Stimulated activated CD8-positive, alpha-beta memory T cell treated with anti-CD3 and anti-CD28 coated beads, Interleukin-7, amount 100 ng/mL, for 48 hours (primary cell): ENCODE measurements at places on chromosomes 11 and 22.

DNA sequence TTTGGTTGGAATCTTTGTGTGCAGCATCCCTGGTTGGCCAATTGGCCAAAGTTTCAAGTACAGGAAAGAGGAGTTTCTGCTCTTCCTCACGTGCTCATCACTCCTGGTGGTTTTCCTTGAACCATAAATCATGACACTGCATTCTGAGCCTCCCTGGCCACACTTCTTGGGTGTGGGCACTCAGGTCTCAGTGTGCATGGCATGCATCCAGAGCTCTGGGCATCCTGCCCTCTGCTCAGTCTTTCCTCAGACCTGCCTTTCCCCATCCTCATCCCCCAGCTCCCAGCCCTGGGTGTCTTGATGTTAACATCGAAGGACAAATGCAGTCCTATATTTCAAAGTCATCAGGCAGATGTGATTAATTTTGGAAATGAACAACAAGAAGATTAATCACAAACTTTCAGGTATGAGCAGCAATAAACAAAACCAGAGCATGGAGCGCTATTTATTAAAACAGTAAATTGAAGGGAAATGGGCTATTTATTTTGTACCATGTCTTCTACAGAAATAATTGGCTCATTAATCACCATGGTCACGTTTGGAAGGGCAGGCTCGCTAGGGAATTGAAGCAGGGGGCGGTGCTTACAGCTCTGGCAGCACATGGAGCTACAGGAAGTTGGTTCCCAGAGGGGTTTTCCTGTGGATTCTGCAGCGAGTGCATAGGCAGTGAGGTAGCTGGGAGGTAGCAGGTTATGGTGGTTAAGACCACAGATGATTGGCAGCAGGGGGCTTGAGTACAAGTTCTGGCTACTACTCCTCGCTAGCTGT is 89.6 kb downstream of the CSNK2A3 start:
- DNase-seq, result no peak

DNA sequence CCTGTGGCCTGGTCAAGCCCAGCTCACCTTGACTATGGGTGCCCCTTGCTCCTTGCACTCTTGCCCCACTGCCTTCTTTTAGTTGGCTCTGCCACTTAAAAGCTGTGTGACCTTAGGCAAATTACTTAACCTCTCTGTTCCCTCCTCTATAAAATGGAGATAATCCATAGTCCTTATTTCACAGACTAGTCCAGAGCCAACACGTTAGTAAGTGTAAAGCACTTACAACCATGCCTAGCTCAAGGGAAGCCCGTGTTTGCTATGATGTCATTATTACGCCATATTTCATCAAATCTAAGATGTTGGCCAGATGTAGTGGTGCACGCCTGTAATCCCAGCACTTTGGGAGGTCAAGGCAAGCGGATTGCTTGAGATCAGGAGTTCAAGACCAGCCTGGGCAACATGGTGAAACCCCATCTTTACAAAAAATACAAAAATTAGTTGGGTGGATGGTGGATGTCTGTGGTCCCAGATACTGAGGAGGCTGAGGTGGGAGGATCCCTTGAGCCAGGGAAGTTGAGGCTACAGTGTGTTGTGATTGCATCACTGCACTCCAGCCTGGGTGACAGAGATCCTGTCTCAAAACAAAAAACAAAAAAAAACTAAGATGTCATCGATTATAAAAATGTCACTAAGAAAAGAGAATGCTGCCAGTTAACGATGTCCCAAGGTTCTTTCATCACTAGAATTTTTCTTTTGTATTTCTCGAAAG is 2.3 kb upstream of the CCDC88B start:
- no peak for DNase-seq

DNA sequence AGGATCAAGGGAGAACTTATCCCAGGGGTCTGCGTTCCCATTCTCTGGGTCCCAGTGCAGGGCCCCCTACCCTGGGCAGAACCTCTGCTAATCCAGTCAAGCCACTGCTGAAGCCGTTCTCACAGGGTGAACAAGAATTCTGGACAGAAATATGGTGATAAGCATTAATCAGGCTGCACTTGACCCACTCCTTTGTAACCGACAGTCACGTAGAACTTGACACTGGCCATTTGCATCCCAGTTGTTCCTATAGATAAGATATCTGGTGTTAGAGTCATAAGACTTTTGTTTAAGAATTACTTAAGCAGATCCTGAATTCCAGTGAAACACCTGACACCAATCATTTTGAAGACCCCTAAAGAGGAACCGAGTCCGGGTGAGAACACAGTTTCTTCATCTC is 107.5 kb upstream of the THY1 start:
- DNase-seq, result no peak

DNA sequence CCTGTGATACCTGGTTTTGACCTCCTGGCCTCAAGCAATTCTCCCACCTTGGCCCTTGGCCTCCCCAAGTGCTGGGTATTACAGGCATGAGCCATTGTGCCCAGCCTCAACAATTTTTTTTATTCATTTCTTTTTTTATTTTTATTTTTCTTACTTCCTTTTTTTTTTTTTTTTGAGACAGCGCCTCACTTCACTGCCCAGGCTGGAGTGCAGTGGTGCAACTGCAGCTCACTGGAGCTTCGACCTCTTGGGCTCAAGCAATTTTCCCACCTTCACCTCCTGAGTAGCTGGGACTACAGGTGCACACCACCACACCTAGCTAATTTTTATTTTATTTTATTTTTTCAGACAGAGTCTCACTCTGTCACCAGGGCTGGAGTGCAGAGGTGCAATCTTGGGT is 25.5 kb upstream of the CECR2 start:
- no peak for DNase-seq
